ENCODE measurements at places on chromosomes 11 and 22.

GRCh38 chr11:122656631-122657101 lies 1.1 kb downstream of the UBASH3B start:
- DNase-seq: no peak

DNA sequence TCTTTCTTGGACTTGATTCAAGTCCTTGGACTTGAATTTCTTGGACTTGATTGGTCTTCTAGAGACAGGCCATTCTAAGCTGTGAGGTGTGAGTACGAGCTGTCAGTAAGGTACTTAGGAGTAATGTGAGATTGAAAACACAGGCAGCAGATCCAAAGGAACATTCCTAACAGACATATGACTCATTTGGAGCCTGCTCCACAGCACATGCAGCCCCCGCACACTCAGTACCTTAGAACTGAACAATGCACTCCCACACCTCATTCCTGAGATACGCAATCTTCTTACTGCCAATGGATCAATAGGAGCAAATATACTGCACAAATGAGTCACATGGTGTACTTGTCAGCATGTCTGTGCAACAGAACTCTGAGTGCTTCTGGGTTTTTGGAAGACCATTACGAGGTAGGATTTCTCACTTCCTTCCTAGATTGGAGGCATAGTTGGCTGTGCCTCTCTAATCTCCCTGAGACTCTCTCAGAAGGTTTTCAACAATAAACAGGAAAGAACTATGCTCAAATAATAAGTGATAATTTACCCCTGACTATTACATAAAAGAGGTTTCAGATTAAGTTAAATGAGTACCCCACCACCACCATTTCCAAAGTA lies 243.1 kb downstream of the KCNA4 start:
- DNase-seq: no peak

GRCh38 chr11:114215428-114215827 lies 80.8 kb upstream of the NNMT start:
- no peak for DNase-seq

GRCh38 chr22:29032014-29032475 lies 29.6 kb downstream of the C22orf31 start:
- no peak for DNase-seq

- no peak for DNase-seq
These were observed 127.1 kb downstream of the EHF start for GRCh38 chr11:34748036-34748435.

DNA sequence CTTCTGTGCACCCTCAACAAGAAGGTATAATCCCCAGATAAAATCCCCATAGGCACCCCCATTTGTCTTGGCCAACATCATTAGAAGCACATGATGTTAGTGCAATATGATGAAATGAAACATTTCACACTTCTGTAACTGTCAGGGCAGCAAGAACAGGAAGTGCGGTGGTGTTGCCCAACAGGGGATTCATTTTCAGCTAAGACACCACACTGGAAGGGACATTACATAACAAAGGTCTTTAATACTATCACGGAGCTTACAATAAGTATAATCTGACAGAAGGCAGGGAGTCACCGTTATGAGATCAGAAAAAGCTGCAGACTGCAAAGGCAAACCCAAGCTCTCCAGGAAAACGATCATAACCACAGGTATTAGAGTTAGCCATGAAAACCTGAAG lies 2.0 kb downstream of the OR52W1 start:
- no peak for DNase-seq

DNA sequence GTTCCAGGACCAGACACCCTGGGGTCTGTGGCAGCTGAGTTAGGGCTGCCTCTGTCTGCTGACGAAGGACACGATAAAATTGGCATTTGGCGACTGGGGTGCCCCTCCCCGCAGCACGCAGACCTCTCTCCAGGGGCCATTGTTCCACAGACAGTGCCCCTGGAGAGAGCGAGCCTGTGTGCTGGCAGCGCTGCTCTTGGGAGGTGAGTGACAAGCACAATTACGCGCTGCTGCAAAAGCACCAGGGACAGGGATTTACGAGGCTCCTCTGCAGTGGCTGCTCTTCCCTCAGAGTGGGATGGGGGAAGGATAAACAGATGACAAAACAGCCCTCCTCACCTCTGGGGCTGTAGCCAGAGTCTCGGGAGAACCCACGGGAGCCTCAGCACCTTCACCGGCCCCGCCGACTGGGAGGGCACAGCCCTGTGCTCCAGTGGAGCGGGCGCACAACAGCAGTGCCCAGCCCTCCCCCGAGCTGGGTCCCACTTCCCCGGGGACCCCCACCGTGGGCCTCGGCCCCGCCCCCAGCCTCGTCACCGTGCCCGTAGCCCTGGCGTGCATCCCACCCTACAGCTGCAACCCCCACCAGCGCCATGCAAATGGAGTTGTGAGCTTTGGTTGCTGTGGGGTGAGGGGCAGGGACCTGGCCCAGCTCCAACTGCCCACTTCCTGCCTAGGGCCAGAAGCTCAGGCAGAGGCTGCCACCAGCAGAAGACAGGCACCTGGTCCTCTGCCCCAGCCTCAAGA lies 19.6 kb downstream of the CHID1 start:
- DNase-seq: no peak

- no peak for DNase-seq
These were observed 5.8 kb downstream of the SHANK2 start for GRCh38 chr11:71246559-71246958.

GRCh38 chr22:49906071-49906798 lies 12.0 kb downstream of the ALG12 start:
- DNase-seq: no peak

DNA sequence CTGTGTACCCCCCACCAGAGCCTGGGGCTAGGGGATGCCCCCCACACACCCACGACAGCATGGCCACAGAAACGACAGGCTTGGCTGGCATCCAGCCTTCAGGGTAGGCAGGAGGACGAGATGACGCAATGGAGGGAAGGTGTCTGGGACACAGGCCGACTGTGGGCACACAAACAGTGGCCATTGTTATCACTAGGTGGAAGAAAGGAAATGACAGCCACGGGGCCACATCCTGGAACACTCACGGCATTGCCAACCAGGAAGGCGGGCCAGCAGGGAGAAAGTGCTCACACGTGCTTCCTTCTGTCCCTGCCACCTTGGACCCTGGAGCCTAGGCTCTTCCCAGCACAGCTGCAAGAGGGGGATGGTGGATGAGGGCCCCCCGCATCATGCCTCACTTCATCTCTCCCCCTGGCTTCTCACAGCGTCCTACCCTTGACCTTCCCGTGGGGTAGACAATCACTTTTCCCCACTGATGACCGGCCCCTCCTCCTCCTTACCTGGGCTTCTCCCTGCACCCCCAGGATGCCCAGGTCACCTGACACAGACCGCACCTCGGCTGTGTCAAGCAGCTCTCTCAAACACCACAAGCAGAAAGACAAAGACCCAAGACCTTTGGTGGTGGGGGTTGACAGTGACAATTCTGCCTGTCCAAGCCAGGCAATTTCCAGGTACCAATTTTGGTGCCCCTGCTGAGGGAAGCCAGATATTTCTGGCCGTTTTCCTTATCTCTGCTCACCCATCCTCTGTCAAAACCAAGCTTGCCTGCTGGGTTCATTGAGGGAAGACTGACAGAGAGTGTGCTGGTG lies 8.6 kb downstream of the PLA2G6 start:
- DNase-seq: peak; percentile 46

- no peak for DNase-seq
These were observed 72.7 kb upstream of the RTL6 start for GRCh38 chr22:44570476-44571445.

DNA sequence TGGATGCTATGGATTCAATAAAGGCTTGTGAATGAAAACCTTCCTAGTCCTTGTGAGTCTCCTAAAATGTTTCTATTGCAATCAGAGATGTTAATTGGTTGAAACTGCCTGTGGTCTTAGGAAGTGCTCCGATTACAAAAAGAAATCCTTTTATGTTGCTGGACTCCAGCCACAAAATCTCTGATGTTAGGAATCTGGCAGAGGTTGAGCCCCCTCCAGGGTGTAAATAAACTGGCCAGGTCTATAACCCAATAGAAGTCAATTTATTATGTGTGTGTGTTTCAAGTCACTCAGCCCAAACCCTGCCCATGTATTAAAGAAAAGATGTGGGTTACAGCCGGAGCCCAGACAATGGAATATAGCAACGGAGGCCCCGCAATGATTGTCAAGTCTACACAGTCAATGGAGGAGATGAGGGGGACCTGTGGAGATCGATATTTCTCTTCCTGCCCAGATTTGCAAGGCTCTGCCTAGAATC lies 218.1 kb upstream of the SORL1-AS1 start:
- DNase-seq: no peak

DNA sequence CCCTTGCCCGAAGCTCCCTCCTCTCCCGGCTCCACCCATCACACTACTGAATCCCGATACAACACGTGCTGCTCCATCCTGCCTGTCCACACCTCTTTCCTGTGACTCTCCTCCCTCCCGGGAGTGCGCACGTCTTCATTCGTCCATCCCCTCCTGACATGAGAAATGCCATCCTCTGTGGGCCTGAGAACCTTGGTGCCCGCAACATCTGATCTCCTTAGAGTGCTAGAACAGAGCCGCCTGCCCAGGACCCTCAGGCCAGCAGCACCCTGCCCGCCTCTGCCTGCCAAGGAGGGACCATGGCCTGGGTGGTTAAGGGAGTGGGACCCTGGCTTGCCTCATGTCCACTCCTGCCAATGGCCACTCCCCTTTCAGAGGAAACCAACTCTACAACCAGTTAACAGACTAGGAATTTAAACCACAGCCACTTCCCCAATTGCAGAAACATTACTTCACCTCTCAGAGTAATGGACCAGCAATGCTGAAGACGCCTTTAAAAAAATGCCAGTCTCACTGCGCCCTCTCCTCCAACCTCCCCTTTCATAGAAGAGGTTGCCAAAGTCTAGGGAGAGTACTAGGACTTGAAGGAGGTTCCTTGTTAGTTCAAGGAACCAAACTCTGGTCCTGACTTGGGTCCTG lies 466.3 kb downstream of the OPCML start:
- DNase-seq: no peak

- DNase-seq: no peak
These were observed 34.1 kb downstream of the YPEL1 start for GRCh38 chr22:21701384-21701971.

GRCh38 chr22:39498802-39499201 lies 3.3 kb upstream of the MIEF1 start:
- DNase-seq: no peak

DNA sequence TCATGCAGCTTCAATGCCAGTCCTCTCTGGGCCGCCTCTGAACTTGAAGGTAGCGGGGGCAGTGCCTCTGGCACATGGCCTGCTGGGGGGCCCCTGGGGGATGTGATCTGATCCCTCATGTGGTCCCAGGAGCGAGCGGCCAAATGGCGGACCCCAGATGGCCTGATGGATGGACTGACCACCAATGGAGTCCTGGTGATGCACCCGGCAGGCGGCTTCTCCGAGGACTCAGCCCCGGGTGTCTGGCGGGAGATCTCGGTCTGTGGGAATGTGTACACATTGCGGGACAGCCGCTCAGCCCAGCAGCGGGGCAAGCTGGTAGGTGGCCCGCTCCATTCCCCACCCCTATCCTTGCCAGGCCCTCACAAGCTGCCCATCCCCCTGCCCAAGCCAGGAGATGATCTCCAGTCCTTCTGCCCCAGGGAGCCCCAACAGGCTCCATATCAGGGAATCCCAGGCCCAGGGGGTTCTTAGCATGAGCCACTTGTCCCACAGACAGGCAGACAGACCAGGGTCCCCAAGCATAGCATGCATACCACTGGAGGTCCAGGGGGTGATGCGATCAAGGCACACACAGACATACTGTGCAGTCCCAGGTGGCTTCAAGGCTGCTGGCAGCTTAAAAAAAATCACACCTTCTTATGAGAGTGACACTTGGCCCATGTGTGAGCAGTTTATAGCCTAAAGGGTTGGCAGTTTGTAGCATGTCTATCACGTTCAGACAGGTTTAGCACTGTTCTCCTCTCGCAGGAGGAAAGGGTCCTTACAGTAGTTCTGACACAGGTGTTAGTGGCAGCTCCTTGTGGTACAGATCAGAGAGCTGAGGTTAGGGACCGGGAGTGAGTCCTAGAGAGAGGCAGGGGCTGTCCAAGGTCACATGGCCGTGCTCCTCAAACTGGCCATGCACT lies 6.4 kb upstream of the DPP3 start:
- DNase-seq: no peak

- no peak for DNase-seq
These were observed 8.9 kb downstream of the C1QTNF6 start for GRCh38 chr22:37179126-37179470.

DNA sequence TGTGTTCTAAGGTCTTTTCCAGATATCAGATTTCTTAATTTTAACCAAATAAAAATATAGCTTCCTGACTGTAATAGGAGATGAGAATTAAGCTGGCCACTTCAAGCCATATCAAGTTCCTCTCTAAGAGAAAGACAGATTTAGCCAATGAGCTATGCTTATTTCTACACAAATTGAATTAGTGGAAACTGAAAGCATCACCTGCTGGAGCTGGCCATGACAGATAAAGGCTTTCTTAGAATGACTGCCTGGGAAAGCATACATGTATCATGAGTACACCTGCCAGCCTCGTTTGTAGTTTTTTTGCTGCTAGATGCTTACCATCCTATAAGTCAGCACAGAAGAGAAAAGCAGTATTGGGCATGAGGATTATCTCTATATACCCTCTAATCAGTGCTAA lies 53.5 kb upstream of the DBX1 start:
- no peak for DNase-seq

- DNase-seq: no peak
These were observed at the start of gene ARHGAP42 for GRCh38 chr11:100687054-100687629. TSS of gene ARHGAP42 (plus strand) at chr11:100687288. CDS start at chr11:100687679, 391 bp downstream.

DNA sequence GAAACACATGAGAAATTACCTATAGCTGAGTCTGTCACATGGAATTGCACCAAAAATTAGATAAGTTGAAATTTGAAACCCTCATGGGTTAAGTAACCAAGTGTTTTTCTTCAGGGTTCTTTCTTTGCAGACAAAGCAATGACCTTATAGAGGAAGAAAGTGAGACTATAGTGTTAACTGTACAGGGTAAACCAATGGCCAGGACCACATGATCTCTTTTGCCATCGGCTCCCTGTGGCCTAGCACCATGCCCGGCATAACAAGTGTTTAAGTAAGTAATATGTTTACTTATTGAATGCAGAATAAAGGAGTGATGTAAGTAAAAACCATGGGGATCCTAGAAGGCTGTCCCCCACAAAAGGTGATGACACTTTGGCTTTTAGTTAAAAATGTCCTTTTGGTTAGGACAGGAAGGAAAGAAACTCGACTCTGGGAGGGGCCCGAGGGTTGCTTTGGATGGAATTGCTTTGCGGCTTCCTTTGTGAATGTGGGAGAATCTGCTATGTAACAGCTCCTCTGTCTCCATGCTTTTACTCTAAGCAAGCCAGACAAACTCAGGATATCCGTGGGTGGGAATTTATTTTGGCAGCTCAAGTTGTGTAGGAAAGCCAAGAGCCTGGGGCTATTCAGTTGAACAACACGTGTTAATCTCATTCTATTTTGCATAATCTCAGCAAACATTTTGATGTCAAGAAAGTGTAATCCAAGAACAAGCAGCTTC lies 454.7 kb downstream of the INSC start:
- DNase-seq: no peak

GRCh38 chr22:50361688-50362087 lies 18.6 kb downstream of the PPP6R2 start:
- no peak for DNase-seq

DNA sequence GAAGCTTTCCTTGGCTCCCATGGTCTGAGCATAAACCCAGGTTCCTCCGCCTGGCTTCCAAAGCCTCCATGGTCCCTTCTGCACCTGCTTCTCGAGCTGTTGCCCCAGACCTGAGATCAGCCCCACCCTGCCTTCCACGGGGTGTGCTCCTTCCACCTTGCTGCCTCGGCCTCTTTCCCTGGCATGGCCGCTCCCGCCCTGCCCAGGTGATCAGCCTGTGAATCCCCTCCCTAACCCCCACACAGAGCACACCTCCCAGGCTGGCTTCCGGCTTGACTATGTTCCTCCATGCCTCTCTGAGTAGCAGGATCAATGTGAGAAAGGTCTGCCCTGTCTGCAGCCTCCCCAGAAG lies 2.7 kb upstream of the PPP6R3 start:
- no peak for DNase-seq

- DNase-seq: no peak
These were observed 7.3 kb upstream of the GTSE1 start for GRCh38 chr22:46289244-46289891.

Data from stimulated activated CD8-positive, alpha-beta memory T cell treated with anti-CD3 and anti-CD28 coated beads, Interleukin-7, amount 100 ng/mL, for 1 hour (primary cell).